ENCODE measurements at places on chromosomes 2 and 18. TPM values are rescaled to one million over a fixed set of nuclear protein-coding genes. Genes with fewer than 3 reads are reported as not detected.

GRCh38 chr2:60317844-60318243, 235.6 kb downstream of the BCL11A start:
- no peak for DNase-seq

- DNase-seq, result no peak
Observed at GRCh38 chr2:217222309-217222910, 362.5 kb upstream of the TNP1 start.

DNA sequence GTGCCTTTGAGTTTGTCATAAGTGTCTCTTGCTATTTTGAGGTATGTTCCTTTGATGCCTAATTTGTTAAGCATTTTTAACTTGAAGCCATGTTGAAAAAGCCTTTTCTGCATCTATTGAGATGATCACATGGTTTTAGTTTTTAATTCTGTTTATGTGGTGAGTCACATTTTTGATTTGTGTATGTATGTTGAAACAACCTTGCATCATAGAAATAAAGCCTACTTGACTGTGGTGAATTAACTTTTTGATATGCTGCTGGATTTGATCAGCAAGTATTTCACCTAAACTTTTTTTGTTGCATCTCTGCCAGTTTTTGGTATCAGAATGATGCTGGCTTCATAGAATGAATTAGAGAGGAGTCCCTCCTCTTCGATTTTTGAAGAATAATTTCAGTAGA, 469.7 kb downstream of the CDH2 start:
- no peak for DNase-seq

GRCh38 chr18:61496374-61496773, 163.1 kb downstream of the CDH20 start:
- DNase-seq, result no peak

- DNase-seq, result no peak
Observed at GRCh38 chr2:80525152-80525551, 220.6 kb upstream of the LRRTM1 start.

The FOSL2 gene
- polyA plus RNA-seq, result 32.7 TPM

The SCN9A gene
- polyA plus RNA-seq, result 0.09 TPM

The CGREF1 gene
- 1.1 TPM for polyA plus RNA-seq

Data from keratinocyte (primary cell).